Progenitor cell of endocrine pancreas (in vitro differentiated cells): ENCODE measurements at places on chromosomes 5 and 9.

DNA sequence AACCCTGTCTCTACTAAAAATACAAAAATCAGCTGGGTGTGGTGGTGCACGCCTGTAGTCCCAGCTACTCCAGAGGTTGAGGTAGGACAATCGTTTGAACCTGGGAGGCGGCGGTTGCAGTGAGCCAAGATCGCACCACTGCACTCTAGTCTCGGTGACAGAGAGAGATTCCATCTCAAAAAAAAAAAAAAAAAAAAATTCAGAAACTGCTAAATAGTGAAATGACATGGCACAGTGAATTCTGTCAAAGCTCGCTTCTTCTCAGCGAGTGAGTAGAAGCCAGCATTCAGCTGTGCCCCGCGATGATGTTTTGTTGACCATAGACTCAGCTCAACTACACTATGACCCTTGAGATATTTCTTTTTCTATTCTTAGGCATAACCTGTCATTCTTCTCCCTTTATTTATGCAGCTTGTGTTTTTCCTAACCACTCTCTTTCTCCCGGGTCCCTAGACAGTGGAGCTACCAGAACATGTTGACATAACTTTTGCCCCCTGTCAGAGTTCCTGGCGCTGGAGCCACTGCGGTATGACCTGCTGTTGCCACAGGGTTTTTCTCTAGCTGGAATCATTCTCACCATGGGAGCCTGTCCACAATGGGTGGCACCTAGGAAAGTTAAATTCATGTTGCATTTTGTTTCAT lies 13.5 kb upstream of the IQGAP2 start:
- no peak for DNase-seq

DNA sequence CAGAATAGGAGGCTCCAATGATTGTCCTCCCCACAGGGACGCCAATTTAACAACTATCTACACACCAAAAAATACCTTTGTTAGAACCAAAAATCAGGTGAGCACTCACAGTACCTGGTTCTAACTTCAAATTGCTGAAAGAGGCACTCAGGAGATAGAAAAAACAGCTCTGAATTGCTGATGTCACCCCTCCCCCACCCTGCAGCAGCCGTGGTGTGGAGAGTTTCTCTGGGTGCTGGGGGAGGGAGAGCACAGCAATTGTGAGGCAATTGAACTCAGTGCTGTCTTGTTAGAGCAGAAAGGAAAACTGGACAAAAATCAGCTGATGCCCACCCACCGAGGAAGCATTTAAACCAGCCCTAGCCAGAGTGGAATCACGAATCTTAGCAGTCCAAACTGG lies 41.8 kb downstream of the TNFSF8 start:
- no peak for DNase-seq

- no peak for DNase-seq
Observed at GRCh38 chr9:125887172-125887571, 140.0 kb downstream of the PBX3 start.

GRCh38 chr5:134113363-134113889 lies 1.1 kb upstream of the TCF7 start:
- DNase-seq: no peak

DNA sequence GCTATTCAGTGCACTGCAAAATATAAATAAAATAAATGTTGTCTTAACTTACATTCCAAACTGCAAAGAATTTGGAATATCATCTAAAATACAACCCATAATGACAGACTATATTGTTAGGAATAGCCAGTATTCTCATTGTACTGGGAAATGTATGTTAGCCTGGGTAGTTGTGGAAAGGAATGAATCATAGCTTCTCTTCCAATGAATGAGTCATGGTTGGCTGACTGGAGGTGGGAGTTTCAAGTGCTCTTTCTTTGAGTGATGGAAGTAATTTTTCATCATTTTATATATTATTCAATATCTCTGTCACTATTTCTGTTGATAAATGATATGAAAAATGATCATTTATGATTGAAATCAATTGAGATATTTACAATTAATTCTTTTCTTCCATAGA lies 158.6 kb upstream of the ARRDC3 start:
- DNase-seq: no peak
